Fibroblast of mammary gland (primary cell): ENCODE measurements at places on chromosomes 4 and X.

DNA sequence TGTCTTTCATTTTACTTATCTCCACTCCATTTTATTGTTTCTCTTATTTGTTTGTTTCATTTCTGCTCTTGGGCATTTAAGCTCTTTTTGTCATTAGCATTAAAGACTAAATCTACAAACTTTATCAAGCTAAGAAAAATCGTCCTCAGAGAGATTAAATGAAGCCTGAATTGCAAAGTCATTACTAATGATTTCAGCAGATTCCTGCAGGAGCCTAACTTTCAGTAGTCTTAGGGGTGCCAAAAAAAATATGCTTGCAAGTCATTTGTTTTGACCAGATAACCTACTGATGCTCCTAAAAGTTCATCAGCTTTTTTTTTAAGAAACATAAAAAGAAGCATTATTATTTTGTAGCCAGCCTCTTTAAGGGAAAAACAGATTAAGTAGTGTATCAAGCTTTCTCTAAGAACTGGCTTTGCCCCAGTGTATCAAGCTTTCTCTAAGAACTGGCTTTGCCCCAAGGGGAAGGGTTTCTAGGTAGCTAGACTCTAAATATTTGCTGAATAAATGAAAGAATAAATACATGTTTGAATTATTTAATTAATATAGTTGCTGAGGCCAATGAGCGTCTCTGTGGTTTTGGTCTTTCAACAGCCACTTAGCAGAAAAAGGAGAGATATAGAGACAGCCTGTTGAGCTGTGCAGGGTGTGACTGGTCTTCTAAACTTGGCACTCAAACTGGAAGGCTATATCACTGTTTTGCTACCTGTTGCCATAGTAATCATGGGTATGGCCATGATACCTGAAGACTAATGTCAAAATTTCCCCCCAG lies 174.2 kb downstream of the BTC start:
- peak; percentile 66 for DNase-seq

DNA sequence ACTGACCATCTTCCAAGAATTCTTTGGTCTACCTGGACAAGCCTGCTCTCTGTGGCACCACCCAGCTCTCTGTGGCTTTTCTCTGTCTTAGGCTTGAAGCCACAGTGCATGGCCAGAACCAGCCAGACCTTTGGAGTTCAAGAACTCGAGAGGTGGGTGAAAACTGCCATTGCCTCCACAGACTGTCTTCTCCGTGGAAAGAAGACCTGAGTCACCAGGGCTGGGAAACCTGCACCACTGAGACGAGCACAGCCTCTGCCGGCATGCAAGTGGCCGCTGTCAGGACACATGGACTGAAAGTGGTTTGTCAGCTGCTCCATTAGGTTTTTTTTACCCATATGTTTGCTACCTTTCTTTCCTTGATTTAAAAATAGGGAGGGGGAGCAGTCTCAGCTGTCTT lies 74.5 kb downstream of the MGST2 start:
- DNase-seq: no peak

- no peak for DNase-seq
These were observed 164.7 kb downstream of the SOWAHB start for GRCh38 chr4:76733068-76733771.

GRCh38 chrX:47283015-47283771 lies 50.4 kb downstream of the USP11 start:
- peak; percentile 71 for DNase-seq

- DNase-seq: peak; percentile 12
These were observed 36.0 kb downstream of the ADGRG2 start for GRCh38 chrX:19086102-19086772.
